ENCODE measurements at places on chromosomes 16 and 17.
A peak's percentile ranks its signal among the peaks of the same experiment; 100 is the strongest.

GRCh38 chr16:73878611-73879010, 418.0 kb upstream of the PSMD7 start:
- DNase-seq = no peak

- DNase-seq = no peak
Observed at GRCh38 chr17:79033741-79034501, 10.0 kb downstream of the C1QTNF1 start.

DNA sequence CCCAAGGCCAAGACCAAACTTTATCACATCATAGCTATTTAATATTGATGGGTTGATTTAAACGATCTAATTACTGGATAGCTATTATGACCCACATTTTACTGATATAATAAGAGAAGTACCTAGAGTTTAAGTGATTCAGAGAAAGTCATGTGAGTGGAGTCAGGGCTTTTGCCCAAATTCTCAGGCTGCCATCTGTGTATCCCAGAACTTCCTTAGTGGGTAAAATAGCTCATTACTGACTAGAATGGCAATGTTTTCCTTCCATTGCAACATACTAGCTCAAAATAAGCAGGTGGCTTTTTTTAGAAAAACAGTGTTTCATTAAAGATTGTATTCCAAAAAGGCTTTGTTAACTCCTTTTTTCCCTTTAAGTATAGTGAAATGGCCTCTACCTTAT, 113.9 kb upstream of the MAF start:
- no peak for DNase-seq

DNA sequence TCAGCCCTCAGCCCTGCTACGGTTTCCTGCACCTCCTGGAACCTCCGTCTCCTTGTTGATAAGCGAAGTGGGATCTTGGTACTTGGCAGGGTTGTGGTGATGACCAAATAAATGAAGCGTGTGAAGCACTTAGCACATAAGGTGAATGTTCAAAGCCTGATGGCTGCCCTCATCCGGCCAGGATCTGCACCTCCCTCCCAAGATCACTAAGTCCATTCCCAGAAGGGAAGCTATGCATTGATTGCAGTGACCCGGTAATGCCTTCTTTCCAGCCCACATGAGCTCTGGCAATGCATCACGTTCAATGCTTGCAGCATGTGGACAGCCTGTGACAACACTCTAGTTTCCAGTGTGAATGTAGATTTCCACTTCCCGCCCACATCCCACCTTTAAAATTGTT, 24.9 kb upstream of the RHOT1 start:
- no peak for DNase-seq

DNA sequence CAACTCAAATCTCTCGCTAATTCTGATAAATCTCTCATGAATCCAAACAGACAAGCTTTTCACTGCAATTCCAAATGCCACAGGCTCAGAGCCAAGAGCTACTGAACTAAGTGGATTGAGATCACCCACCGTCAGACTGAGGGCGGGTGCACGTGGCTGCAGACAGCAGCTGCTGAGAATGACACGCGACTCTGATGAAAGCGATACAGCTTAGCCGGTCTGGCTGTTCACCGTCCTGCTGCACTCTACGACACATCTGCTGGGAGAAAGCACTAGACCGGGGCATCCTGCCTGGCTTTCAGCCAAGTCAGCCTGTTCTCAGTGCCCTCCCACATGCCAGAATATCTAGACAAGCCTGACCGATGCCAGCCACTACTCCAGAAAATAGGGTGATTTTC, 42.6 kb downstream of the KLHDC4 start:
- DNase-seq = no peak

GRCh38 chr16:27518226-27518625, 31.5 kb downstream of the GTF3C1 start:
- no peak for DNase-seq

- peak; percentile 33 for DNase-seq
Observed at GRCh38 chr17:39791111-39791992, 53.6 kb downstream of the GRB7 start.

DNA sequence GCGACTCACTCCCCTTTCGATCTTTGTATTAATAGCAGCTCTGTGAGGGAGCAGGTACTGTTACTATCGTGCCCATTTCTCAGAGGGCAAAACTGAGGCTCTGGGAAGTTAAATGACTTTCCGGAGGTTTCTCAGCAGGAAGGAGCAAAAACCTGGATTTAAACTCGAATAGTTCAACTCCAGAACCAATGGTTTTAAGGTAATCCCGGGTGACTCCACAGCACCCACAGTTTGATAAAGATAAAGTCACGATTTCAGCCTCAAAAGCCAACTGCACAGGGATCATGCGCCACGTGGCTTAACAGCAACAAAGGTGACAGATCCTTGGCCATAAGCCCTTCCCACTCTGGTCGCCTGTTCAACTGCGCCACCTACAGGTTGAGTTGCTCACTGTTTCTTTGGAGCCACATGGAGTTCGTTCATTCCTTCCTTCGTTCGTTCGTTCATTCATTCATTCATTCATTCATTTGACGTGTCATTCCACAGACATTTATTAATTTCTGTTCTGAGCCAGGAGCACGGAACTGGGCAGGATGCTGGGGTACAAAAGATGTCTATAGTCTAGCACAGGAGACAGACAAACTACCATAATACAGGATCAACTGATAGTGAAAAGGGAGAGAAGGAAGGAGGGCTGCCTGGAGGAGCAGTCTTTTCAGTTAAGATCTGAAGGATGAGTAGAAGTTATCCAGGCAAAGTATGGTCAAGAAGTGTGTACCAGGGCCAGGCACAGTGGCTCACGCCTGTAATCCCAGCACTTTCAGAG, 134.8 kb downstream of the HS3ST2 start:
- peak; percentile 27 for DNase-seq

GRCh38 chr17:7922845-7923628, 6.6 kb downstream of the KCNAB3 start:
- peak; percentile 62 for DNase-seq

GRCh38 chr16:1929105-1929504, 10.9 kb upstream of the HS3ST6 start:
- no peak for DNase-seq
